DND-41 (cell line): ENCODE measurements at places on chromosomes 1 and 21.

- H3K27me3 ChIP-seq: peaks cover 12% of the 10 kb centered on the region
- H3K4me3 ChIP-seq: no peak overlapping the region
- H3K4me1 ChIP-seq: no peaks in the 10 kb centered on the region
Observed at GRCh38 chr1:207659545-207660153, 14.7 kb downstream of the CR1L start.

- no peaks in the 10 kb centered on the region for H3K36me3 ChIP-seq
- no peaks in the 10 kb centered on the region for H3K27me3 ChIP-seq
- DNase-seq: no peak
Observed at GRCh38 chr1:81470275-81470674, 330.5 kb upstream of the ADGRL2 start.

GRCh38 chr1:217076902-217077301 is 353.7 kb upstream of the ESRRG start:
- DNase-seq: no peak
- no peaks in the 10 kb centered on the region for H3K27me3 ChIP-seq
- no peaks in the 10 kb centered on the region for H3K4me1 ChIP-seq
- H3K4me3 ChIP-seq: no peak overlapping the region
- no peaks in the 10 kb centered on the region for H3K36me3 ChIP-seq

GRCh38 chr1:190250368-190250767 is 227.3 kb downstream of the BRINP3 start:
- no peak for DNase-seq
- H3K4me3 ChIP-seq: no peak overlapping the region
- H3K27me3 ChIP-seq: no peaks in the 10 kb centered on the region
- no peaks in the 10 kb centered on the region for H3K4me1 ChIP-seq
- H3K27ac ChIP-seq: no peak overlapping the region

DNA sequence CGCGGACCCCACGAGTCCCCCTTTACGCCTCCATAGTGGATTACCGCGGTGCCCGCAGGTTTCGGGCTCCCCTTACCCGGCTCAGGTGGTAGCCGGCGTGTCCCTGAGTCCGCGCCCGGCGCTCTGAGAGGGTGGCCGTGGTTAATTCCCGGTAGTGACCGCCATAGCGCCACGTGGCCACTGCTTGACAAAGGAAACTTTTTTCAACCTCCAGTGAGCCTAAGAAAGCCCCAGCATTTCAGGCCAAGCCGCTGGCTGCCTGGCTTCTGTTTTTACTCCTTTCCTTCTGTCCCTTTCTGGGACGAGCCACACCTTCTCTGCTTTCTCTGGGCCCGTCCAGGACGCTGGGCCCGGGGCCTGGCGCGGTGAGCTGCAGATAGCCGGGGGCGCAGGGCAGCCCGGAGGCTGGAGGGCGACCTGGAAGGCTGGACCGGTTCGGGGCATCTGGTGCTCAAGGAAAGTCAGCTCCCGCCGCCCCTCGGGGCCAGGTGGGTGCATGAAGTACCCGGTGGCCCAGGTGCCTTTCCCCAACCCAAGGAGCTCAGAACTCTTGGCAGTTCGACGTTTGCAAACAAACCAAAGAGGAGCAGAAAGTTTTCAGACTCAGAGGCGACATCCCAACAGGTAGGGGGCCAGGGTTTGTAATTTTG is 540 bp upstream of the C1orf198 start:
- peaks cover 15% of the 10 kb centered on the region for H3K27me3 ChIP-seq
- DNase-seq: no peak
- no peaks in the 10 kb centered on the region for H3K36me3 ChIP-seq
- H3K4me3 ChIP-seq: peak overlapping the region; percentile 66
- no peak overlapping the region for H3K27ac ChIP-seq

GRCh38 chr1:173223031-173223380 is 15.9 kb upstream of the TNFSF4 start:
- no peak overlapping the region for H3K4me3 ChIP-seq
- H3K27ac ChIP-seq: no peak overlapping the region
- peaks cover 7% of the 10 kb centered on the region for H3K4me1 ChIP-seq
- no peaks in the 10 kb centered on the region for H3K27me3 ChIP-seq
- no peaks in the 10 kb centered on the region for H3K36me3 ChIP-seq
- DNase-seq: no peak

GRCh38 chr1:10830961-10831668 is 34.7 kb upstream of the CASZ1 start:
- no peak overlapping the region for H3K27ac ChIP-seq
- H3K4me3 ChIP-seq: no peak overlapping the region
- H3K36me3 ChIP-seq: no peaks in the 10 kb centered on the region
- no peak for DNase-seq
- no peaks in the 10 kb centered on the region for H3K27me3 ChIP-seq

- DNase-seq: peak; percentile 59
- H3K27me3 ChIP-seq: no peaks in the 10 kb centered on the region
- peaks cover 28% of the 10 kb centered on the region for H3K4me1 ChIP-seq
- H3K27ac ChIP-seq: no peak overlapping the region
- no peak overlapping the region for H3K4me3 ChIP-seq
Observed at GRCh38 chr1:154621875-154622274, 13.9 kb upstream of the ADAR start.

DNA sequence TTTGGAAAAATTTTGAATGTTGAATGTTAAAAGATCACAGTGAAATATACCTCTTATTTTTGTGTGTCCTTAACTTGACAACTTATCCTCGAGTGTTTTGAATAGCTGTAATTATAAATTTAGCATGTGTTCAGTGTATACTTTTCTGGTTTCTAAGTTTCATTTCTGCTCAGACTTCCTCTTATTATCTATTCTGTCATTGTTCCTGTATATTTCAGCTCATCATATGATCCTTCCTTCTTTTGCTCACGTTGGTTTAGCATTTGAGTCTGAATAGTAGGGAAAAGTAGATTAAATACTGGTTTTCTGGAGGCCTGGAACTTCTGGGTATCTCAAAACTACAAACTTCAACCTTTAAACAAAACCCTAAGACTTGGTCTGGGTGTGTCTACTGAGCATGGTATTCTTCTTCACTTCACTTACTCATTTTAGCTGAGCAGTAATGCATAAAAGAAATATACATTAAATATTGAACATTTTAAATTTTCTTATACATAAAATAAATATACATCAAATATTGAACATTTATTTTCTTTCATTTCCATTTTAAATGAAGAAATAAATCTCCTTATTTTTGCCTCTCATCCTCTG is 3.3 kb upstream of the ATP6V1G3 start:
- no peaks in the 10 kb centered on the region for H3K4me1 ChIP-seq
- no peak overlapping the region for H3K27ac ChIP-seq
- no peak overlapping the region for H3K4me3 ChIP-seq
- no peaks in the 10 kb centered on the region for H3K27me3 ChIP-seq

DNA sequence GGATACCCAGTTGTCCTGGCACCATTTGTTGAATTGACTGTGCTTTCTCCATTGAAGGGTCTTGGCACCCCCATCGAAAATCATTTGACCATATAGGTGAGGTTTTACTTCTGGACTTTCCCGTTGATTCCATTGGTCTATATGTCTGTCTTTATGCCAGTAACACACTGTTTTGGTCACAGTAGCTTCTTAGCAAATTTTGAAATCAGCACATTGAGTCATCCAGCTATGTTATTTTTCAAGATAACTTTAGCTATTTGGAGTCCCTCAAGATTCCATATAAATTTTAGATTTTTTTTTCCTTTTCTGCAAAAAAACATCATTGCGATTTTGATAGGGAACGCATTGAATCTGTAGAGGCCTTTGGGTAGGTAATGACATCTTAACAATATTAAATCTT is 235.6 kb downstream of the SMYD3 start:
- H3K4me1 ChIP-seq: no peaks in the 10 kb centered on the region
- no peaks in the 10 kb centered on the region for H3K36me3 ChIP-seq
- no peak for DNase-seq
- H3K27ac ChIP-seq: no peak overlapping the region
- no peaks in the 10 kb centered on the region for H3K27me3 ChIP-seq

DNA sequence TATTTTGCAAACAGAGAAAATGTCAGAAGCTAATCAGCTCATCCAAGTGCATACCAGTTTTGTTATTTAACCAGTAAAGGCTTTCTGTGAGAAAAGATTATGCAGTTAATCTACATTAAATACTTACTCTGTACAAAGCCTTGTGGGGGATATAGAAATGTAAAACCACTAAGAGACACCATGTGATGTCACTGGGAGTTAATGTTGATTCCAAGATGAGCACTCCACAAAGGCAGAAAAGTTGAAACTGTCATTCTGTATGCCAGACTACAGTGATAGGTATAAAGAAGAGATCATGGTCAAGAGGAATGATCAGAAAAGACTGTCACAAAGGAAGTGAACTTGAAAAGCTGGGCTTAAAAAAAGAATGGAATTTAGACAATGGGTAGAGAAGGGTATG is 100.3 kb upstream of the SGIP1 start:
- H3K4me1 ChIP-seq: no peaks in the 10 kb centered on the region
- no peak overlapping the region for H3K4me3 ChIP-seq
- H3K36me3 ChIP-seq: no peaks in the 10 kb centered on the region
- DNase-seq: no peak
- no peaks in the 10 kb centered on the region for H3K27me3 ChIP-seq

DNA sequence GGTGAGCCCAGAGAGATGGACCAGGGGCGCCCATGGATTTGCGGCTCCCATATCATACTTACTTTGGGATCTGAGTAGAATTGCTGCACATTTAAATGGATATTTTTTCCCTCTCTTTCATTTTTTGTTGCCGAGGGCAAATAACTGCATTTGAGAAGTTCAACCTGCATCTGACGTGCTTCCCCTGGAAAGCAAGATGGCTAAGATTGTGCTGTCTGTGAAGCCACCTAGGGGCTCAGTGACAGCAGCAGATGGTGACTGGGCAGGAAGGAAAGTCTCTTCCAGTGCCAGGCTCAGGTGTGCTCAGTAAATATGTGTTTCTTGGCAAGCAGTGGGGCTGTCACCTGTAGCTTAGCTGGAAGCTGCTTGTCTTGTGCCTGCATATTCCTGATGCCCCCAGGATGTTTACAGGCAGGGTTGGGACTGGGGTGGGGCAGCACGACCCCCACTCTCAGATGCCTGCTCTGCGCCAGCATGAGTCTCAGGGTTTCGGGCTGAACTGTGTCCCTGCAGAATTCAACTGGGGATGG is 59.8 kb upstream of the ETV3 start:
- H3K27me3 ChIP-seq: peaks cover 8% of the 10 kb centered on the region
- no peak for DNase-seq
- no peaks in the 10 kb centered on the region for H3K36me3 ChIP-seq
- no peak overlapping the region for H3K4me3 ChIP-seq
- no peaks in the 10 kb centered on the region for H3K4me1 ChIP-seq
- no peak overlapping the region for H3K27ac ChIP-seq

DNA sequence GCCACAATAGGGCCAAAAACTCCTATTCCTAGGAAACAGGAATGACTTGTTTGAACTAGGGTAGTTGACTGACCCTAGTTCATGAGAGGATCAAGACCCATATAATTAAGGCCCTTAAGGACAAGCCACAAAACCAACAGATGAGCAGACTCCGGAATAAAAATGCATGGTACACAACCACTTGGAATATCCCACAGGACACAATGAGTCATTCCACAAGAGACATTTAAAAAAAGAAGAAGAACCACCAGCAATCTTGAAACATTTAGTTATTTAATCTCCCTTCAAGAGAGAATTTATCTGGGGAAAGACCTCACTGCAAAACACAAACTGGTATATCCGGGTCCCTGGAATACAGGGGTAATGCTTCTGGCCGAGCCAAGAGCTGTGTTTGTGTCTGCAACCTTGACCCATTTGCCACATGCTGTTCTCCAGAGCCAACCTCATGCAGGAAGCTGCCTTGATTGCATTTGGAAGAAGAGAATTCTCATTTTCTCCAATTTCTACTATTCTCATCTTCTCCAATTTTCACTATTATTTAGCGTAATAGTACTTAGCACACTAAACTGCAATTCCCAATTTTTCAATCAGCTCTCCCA is 135.5 kb downstream of the TGFBR3 start:
- H3K4me3 ChIP-seq: no peak overlapping the region
- H3K4me1 ChIP-seq: no peaks in the 10 kb centered on the region
- no peak overlapping the region for H3K27ac ChIP-seq
- H3K27me3 ChIP-seq: no peaks in the 10 kb centered on the region
- no peak for DNase-seq
- H3K36me3 ChIP-seq: no peaks in the 10 kb centered on the region

DNA sequence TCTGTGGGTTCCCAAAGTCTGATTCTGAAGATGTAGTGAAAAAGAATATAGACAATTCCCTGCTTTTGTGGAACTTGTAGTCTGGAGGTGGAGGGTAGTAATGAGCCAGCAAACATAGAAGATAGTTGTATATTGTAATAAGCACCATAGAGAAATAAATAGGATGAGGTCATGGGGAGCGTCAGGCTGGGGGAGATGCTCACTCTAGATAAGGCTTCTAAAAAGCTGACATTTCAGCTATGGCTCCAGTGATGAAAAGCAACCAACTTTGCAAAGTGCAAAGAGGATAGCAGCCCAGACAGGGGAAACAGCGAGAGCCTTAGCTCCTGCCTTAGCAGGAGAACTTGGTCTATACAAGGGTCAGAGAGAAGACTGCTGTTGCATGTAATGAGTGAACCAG is 98.0 kb upstream of the RALGPS2 start:
- DNase-seq: no peak
- H3K36me3 ChIP-seq: no peaks in the 10 kb centered on the region
- H3K4me3 ChIP-seq: no peak overlapping the region
- no peaks in the 10 kb centered on the region for H3K27me3 ChIP-seq

- peaks cover 29% of the 10 kb centered on the region for H3K4me1 ChIP-seq
- no peak for DNase-seq
- H3K36me3 ChIP-seq: peaks cover 14% of the 10 kb centered on the region; the same call in 1 of the 2 replicates
- H3K27me3 ChIP-seq: no peaks in the 10 kb centered on the region
Observed at GRCh38 chr1:45325851-45326506, 716 bp upstream of the HPDL start.

- peak; percentile 54 for DNase-seq
- H3K27me3 ChIP-seq: no peaks in the 10 kb centered on the region
- peaks cover 90% of the 10 kb centered on the region for H3K4me1 ChIP-seq
Observed at GRCh38 chr1:207868251-207868773, 42.6 kb downstream of the CD34 start.

DNA sequence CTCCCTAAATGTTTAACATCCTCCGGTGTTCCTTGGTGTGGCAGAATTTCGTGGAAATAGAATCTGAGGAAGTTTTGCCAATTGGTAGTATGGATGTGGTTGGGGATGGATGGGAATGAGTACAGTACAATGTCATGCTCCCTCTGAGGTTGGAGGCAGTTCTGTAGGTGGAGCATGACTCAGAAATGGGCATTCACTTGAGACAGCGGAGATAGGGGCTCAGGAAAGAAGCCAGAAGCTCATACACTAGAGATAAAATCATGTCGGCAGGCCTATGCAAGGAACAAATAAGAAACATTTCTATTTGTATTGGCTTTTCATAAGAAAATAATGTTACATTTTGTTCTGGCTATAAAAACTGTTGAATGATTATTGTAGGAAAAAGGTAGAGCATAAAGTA is 196.0 kb downstream of the URB2 start:
- H3K27me3 ChIP-seq: no peaks in the 10 kb centered on the region
- H3K27ac ChIP-seq: no peak overlapping the region
- DNase-seq: no peak
- H3K4me3 ChIP-seq: no peak overlapping the region
- H3K4me1 ChIP-seq: no peaks in the 10 kb centered on the region

- no peaks in the 10 kb centered on the region for H3K36me3 ChIP-seq
- no peaks in the 10 kb centered on the region for H3K4me1 ChIP-seq
- no peak overlapping the region for H3K27ac ChIP-seq
- no peaks in the 10 kb centered on the region for H3K27me3 ChIP-seq
- no peak for DNase-seq
Observed at GRCh38 chr1:210496063-210496462, 167.4 kb downstream of the HHAT start.

GRCh38 chr21:45126204-45126626 is 51.8 kb downstream of the ADARB1 start:
- H3K4me3 ChIP-seq: no peak overlapping the region
- H3K27ac ChIP-seq: no peak overlapping the region
- no peaks in the 10 kb centered on the region for H3K4me1 ChIP-seq
- no peaks in the 10 kb centered on the region for H3K27me3 ChIP-seq

GRCh38 chr1:239763850-239764249 is 327.8 kb upstream of the FMN2 start:
- H3K4me1 ChIP-seq: no peaks in the 10 kb centered on the region
- no peak for DNase-seq
- H3K4me3 ChIP-seq: no peak overlapping the region
- no peaks in the 10 kb centered on the region for H3K27me3 ChIP-seq
